MCF 10A (cell line): ENCODE measurements at places on chromosomes 2 and 18. TPM values are rescaled to one million over a fixed set of nuclear protein-coding genes. Genes with fewer than 3 reads are reported as not detected.

The DSC3 gene
- total RNA-seq = 56.2 and 60.8 TPM in 2 replicates

The KCNS3 gene
- total RNA-seq = 0.84 and 1.7 TPM in 2 replicates

DNA sequence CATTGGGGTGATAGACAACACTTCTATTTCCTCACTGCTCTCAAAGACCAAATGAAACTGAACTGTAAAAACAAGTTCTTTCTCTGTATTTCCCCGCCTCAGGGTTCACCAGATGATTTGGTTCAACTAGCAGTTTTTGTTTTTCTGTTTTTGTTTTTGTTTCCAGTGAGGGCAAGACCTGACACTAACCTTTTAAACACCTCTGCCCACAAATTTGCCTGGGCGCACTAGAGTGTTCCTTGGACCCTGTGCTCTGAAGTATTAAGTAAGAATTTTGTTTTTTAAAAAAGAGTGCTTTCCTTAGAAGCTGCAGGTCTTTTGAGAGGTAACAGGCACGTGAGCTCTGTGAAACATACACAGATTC, 92.9 kb downstream of the DYSF start:
- peaks cover 5% of the 10 kb centered on the region for H3K4me1 ChIP-seq
- H3K36me3 ChIP-seq = no peaks in the 10 kb centered on the region
- peaks cover 29% of the 10 kb centered on the region for H3K27me3 ChIP-seq
- no peak overlapping the region for H3K4me3 ChIP-seq
- no peak for DNase-seq
- no peak overlapping the region for H3K27ac ChIP-seq

- H3K4me1 ChIP-seq = no peaks in the 10 kb centered on the region
- H3K27ac ChIP-seq = no peak overlapping the region
- H3K27me3 ChIP-seq = no peaks in the 10 kb centered on the region
Measured at GRCh38 chr2:227524665-227525064, 52.7 kb downstream of the AGFG1 start.

GRCh38 chr2:46747297-46747818, 168.2 kb downstream of the MCFD2 start:
- H3K27ac ChIP-seq = no peak overlapping the region
- H3K27me3 ChIP-seq = no peaks in the 10 kb centered on the region
- no peak for DNase-seq
- no peaks in the 10 kb centered on the region for H3K36me3 ChIP-seq
- H3K4me1 ChIP-seq = peaks cover 7% of the 10 kb centered on the region
- no peak overlapping the region for H3K4me3 ChIP-seq

DNA sequence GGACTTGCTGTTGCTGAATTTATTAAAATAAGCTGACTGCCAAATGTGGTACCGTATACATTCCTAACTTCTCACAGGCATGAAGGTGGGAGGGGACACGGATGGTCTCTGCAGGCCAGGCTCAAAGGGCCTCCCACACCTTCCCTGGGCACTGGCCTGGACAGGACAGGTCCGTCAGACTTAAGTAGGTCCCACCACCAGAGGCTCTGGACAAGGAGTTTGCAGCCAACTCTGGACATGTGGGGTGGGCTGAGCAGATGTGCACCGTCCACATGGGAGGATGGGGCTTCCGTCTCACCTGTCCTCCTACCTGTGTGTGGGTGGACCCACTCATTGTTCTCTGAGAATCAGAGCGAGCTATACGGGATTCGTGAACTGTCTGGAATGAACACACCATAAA, 8.2 kb downstream of the ODC1 start:
- no peak overlapping the region for H3K27ac ChIP-seq
- H3K36me3 ChIP-seq = peaks cover 54% of the 10 kb centered on the region
- H3K4me3 ChIP-seq = no peak overlapping the region
- H3K4me1 ChIP-seq = no peaks in the 10 kb centered on the region
